ENCODE measurements at places on chromosomes 6 and 20.

- DNase-seq = no peak
These were observed 3.0 kb downstream of the ADGRF4 start for GRCh38 chr6:47701363-47701762.

- DNase-seq = no peak
These were observed 58.9 kb upstream of the NAA20 start for GRCh38 chr20:19958219-19958618.

DNA sequence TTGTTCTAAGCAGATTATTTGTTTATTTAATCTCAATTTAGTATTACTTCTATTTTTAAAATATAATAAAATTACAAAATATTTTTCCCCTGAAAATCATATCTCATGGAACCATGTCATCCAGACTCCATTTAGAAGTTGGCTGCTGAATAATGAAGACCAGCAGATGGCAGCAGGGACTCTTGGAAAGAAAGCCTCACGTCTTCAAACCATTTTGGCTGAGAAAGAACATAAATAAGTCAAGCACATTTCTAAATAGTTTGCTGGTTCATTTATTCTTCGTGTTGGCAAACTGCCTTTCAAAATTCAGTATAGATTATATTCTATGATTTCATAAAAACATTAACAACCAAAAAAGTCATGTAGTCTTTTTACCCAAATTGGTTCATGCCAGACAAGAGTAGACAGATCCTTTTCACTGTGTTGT lies 71.7 kb downstream of the RCAN2 start:
- no peak for DNase-seq

DNA sequence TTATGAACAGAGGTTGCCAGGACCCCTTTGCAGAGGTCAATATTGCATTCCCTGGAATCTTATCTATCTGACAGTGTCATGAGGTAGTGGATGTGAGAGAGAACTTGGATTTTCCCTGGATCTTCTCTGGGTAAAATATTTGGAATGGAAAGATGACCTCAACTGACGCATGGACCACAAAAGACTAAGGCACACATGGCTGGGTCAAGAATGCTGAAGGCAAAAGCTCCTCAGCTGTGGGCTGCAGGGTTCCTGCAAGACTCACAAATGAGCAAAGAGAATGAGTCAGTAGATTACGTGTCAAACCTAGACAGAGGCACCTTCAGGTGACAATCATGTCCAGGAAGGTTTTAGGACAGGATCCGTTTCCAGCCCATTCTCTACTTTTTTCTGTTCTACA lies 484.0 kb downstream of the C6orf118 start:
- DNase-seq = no peak

- no peak for DNase-seq
These were observed 93.7 kb upstream of the CBLN4 start for GRCh38 chr20:56098981-56099500.

- no peak for DNase-seq
These were observed 1153.1 kb upstream of the GJE1 start for GRCh38 chr6:140979642-140980091.

DNA sequence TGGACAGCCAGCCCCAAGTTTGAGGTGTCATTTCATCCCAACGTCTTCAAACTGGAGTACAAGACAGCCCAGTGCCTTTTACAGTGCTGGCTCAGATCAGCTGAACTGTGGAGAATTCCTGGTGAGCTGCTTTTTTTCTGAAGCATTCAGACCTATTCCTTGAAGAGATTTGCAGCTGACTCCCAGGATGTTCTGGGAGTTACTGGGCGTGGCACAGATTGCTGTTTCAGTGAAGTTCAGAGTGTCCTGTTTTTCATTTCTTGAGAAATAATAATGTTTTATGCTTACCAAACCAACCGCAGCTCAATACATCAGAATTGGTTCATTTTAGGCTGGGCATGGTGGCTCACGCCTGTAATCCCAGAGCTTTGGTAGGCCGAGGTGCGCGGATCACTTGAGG lies 33.4 kb upstream of the SRPK1 start:
- DNase-seq = no peak

All from GF-D8 (cell line).